Iris pigment epithelial cell (primary cell): ENCODE measurements at places on chromosomes 16 and 17.

- DNase-seq, result no peak
These were observed 999 bp downstream of the MARF1 start for GRCh38 chr16:15641753-15642556.

GRCh38 chr16:47395733-47396498 lies 64.9 kb downstream of the ITFG1 start:
- DNase-seq, result no peak

- DNase-seq, result no peak
These were observed 45.2 kb upstream of the DHX40 start for GRCh38 chr17:59520251-59520650.

- no peak for DNase-seq
These were observed 44.9 kb downstream of the USP22 start for GRCh38 chr17:20997711-20998570.

DNA sequence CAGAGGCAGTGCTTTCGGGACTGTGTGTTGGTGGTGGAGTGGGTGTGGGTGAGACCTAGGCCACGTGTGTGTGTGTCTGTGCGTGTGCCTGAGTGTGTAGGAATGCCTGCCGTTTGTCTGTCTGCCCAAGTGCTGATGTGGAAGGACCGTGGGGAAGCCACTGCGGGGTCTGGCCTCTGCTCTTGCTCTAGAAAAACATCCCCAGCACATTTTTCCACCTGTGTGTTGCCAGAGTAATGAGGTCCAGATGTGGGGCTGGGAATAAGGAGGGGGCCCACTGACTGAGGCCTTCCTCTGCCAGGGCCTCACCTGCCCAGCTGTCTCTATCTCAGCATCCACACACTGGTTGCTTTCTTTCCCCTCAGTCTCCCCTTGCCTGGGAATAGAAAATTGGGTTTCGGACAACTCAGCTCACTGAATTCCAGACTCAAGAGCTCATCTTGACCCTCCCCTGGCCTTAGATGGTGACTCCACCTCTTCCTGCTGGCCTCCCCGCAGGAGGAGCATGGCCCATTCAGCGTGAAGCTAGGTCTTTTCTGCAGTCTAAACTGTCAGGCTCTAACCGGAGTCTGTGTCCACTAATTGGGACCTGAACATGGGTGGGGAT lies 7.6 kb downstream of the SGCA start:
- peak; percentile 93 for DNase-seq

DNA sequence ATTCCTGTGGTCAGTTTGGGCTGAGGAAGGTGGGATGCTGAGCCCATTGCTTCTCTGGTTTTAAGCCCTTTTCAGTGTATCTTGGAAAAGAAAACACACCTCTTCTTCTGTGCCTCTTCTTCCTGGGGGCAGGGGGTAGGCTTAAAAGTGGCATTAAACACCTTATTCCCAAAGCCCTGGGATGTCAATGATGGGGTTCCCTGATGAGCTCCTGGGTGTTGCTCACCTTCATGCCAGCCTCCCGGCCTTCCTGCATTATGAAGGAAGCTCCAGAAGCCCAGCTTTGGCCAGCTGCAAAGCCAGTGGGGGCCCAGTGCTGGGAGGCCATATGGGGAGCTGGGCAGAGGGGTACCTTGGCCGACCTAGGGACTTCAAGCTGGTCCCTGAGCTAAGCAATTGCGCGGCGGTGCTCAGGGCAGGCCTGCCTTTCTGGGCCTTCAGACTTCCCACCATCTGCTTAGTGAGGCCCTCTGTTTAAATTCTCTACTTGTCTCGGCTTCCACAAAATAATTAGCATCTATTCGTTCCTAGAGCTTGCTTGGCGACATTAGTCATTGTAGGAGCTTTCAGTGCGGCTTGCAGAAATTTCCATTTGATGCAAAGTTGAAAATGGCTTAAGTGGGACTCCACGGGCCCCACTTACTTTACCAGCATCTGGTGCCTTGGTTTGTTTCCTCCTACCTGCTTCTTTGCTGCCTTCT lies 121.7 kb upstream of the NLRP1 start:
- no peak for DNase-seq

DNA sequence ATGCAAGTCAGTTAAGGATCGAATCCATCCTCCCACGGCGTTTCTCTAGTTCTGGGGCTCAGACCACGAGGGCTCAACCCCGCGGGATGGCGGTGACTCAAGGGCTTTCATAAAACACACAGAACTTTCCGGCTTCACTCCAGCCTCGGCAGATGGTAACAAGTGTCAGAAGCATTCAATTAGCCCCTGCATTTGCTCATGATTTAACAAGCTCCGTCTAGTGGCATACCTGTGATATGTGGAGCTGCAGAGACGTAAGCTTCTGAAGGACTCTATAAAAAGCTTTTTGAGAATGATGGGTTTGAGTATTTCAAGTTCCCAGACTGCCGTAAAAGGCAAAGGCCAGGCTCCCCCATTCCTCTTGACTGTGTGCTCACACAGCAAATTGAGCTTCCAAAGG lies 91.3 kb upstream of the SEC14L1 start:
- peak; percentile 8 for DNase-seq

DNA sequence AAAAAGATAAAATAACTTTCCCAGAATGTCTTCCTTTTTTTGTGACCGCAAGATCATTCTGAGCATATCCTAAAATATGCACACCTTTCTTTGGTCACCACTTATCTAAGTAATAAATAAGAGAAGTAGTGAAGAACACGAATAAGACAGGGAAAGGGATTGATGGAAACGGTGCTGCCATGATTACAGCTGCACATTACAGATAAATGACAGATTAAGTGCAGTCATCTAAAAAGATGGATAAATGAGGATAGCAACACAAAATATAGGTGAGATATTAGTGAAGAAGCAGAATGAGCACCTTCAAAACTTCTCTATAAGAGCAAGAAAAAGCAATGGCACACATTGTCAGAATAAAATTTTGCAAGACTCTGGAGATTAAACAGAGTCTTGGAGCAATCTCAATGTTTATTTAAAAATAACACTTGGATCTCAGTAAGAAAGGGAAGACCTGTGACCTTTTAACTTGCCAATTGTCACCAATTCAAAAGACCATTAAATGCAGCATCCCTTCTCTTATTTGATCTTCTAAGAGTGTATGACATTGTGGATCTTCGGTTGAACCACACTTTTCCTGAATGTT lies 567.1 kb downstream of the KCNJ2 start:
- DNase-seq, result no peak
